ENCODE measurements at places on chromosomes 12 and 14. TPM values are rescaled to one million over a fixed set of nuclear protein-coding genes. Genes with fewer than 3 reads are reported as not detected.

IGF1 gene
- 68.0 TPM for total RNA-seq

APOLD1 gene
- total RNA-seq = 127 TPM

BHLHE41 gene
- total RNA-seq = 2.9 TPM

- peak overlapping the region; percentile 52 for H3K27ac ChIP-seq
- DNase-seq = no peak
- no peaks in the 10 kb centered on the region for H3K36me3 ChIP-seq
Observed at GRCh38 chr14:95364481-95365209, 44.9 kb upstream of the CLMN start.

Measured in vagina (tissue), 2 donors.